ENCODE measurements at places on chromosomes 2 and 18. TPM values are rescaled to one million over a fixed set of nuclear protein-coding genes. Genes with fewer than 3 reads are reported as not detected.

- DNase-seq, result no peak
These were observed 26.9 kb downstream of the ACADL start for GRCh38 chr2:210198326-210198725.

- DNase-seq, result no peak
These were observed 92.4 kb upstream of the TRIB2 start for GRCh38 chr2:12624384-12624783.

DNA sequence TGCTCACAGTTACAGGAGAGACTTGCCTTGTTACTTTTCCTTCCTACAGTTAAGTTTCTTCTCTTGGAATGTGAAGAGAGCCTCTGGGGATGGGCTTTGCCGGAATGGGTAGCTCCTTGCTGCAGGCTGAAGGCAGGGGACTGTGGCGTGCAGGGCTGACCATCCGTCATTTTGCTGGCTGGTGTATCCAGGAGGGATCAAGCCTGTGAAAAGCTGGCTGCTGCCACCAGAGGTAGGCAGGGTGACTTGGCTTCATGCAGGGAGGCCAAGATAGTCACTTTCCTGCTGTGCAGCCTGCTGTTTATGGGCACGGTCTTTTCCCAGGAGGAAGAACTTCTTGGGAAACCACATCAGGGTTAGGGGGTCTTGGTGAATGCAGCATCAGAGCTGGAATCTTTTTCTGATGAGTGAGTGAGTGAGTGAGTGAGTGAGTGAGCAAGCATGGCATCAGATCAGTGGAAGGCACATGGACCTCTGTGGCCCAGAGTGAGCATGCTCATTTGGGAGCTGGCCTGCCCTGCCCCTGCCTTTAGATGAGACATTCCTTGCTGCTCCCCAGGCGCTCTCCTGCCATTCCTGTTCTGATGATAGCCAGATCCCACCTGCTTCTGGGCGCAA is 33.0 kb downstream of the FHOD3 start:
- no peak for DNase-seq

DNA sequence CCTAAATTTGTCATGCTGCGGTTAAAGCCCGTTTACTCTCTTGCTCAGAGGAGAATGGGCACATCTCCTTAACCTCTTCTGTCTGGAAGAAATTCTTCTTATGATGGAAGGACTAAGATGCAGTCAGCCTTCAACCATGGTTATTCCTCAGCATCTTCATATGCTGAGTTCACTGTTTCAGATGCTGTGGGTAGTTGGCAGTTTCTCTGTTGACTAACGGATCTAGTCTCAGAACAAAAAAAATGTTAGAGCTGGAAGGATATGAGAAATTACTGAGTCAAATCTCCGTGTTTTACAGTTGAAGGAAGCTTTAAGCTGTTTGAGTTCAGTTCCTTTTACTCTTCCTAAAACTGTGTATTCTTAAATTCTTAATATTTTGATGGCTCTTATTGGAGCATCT is 43.6 kb upstream of the PGAP1 start:
- no peak for DNase-seq

GRCh38 chr2:56047136-56047535 is 123.6 kb upstream of the EFEMP1 start:
- no peak for DNase-seq

Gene IL18R1
- 6.2 TPM for total RNA-seq

GRCh38 chr18:766550-766860 is 45.5 kb downstream of the YES1 start:
- DNase-seq, result no peak

DNA sequence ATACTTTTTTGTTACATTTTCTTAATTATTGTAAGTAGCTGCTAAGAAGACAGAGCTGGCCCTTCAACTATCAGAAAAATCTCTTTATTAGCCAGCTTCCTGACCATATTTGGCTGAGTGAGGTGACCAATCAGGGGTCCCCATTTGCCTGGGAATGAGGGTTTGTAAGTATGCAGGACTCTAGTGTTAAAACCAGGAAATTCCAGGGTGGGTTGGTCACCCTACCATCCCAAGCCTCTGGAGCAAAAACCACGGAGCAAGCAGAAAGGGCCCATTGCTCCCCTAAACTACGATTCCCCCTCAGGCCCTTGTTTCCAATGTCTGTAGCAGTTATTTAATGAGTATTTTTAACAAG is 165.6 kb upstream of the NCKAP5 start:
- no peak for DNase-seq

Gene AKAIN1
- total RNA-seq, result not detected

DNA sequence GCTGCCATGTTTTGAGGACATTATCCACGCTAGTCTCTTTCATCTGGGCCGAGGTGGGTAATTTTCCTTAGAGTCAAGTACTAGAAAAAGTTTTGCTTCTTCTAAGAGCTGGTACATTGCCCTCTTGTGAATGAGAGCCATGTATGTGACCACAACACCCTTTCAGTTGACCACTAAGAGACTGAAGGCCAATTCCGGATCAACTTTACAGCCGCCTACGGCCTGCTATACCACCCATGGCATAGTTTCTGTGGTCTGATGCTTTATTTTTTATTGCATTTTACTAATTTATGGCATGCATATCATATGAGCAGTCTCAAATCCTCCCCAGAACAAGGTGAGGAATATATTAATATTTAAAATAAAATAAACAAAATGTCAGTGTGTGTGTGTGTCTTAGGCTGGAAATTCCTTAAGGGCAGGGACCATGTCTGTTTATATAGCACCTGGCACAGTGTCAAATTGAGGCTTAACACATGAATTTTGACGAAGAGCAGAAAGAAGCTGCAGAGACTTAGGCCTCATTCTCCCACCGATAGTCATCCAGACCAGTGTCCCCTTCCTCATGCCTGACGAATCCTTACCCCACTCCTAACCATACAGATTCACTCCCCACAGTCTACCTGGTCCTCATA is 35.4 kb downstream of the PSD4 start:
- no peak for DNase-seq

Gene EDAR
- total RNA-seq, result 2.0 TPM

Gene ABCG5
- 3.1 TPM for total RNA-seq

DNA sequence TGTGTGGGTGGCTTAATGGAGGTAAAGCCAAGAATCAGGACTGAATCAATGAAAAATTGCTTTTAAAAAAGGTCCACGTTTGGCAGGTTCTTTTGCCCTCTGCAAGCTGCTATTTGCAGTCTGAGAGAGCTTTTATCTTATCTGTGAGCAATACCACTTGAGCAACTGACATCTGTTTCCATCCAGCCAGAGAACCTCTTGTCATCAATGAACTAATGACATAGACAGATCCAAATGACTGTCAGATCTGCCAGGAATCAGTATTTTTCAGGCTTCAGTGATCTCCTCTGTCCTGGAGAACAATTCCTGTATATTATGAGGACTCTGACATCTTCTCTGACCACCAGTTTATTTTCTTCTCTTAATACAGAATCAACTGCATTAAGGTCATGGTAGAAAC is 608.1 kb downstream of the LRP1B start:
- DNase-seq, result no peak

Gene RAB17
- 64.8 TPM for total RNA-seq

DNA sequence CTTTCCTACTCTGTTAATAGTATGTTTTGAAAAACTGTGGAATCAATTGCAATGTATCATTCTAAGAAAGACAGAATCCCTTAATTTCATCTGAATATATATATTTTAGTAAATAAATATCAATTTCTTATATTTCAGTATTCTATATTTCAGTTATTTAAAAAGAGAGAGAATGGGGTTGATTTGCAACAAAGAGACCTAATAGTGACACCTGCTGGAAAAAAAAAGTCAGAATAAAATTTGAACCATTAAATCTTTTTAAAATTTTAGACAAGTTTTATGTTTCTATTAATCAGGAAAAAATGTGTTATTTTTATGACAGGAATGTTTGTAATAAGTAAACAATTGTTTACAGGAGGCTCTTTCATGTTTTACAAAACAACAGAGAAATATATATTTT is 20.7 kb upstream of the CCNT2 start:
- no peak for DNase-seq

DNA sequence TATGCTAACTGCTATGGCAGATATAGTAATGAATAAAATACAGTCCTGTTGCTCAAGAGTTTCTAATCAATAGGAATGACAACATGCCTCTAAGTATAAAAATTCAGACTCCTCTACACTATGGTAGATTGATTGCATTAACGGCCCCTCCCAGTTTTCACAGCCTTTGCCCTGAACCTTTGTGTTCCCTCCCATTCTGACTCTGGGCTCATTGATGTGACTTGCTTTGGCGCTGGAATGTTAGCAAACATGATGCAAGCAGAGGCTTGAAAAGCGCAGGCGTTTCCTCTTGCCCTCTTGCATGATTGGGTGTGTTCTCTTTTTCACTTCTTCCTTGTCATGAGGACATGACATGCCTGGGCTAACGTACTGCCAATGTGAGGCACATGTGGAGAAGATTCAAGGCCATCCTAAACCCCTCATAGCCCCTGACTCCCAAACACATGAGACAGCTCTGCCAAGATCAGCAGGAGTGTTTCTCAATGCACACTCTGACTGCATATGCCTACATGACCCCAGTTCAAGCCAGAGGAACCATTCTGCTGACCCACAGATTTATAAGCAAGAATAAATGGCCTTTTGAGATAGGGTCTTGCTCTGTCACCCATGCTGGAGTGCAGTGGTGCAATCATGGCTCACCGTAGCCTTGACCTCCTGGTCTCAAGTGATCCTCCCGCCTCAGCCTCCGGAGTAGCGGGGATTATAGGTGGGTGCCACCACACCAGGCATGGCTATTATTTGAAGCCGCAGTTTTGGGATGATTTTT is 49.7 kb upstream of the CD28 start:
- DNase-seq, result peak; percentile 92

GRCh38 chr2:216572582-216573578 is 60.3 kb upstream of the IGFBP2 start:
- DNase-seq, result peak; percentile 60

GRCh38 chr2:102664471-102664909 is 45.1 kb downstream of the SLC9A2 start:
- no peak for DNase-seq

GRCh38 chr2:161420406-161421074 is 4.4 kb downstream of the TBR1 start:
- no peak for DNase-seq

GRCh38 chr2:240327566-240327965 is 107.9 kb upstream of the GPC1 start:
- DNase-seq, result no peak

- peak; percentile 92 for DNase-seq
These were observed 14.6 kb downstream of the TNS1 start for GRCh38 chr2:217988014-217988839.
